Fibroblast of skin of back (primary cell): ENCODE measurements at places on chromosomes 12 and 14.
A peak's percentile ranks its signal among the peaks of the same experiment; 100 is the strongest.

GRCh38 chr14:102295270-102295669 is 9.7 kb downstream of the MOK start:
- no peak for DNase-seq

- DNase-seq, result peak; percentile 32
Observed at GRCh38 chr12:1318327-1319031, 275.9 kb downstream of the FBXL14 start.

GRCh38 chr12:106274575-106275121 is 26.8 kb upstream of the CKAP4 start:
- DNase-seq, result no peak

- DNase-seq, result no peak
Observed at GRCh38 chr12:6226002-6226678, 25.9 kb downstream of the CD9 start.

- DNase-seq, result peak; percentile 48
Observed at GRCh38 chr12:2553388-2554126, 241.2 kb upstream of the FKBP4 start.

GRCh38 chr12:22275843-22276242 is 58.7 kb downstream of the ST8SIA1 start:
- peak; percentile 99 for DNase-seq

- DNase-seq, result no peak
Observed at GRCh38 chr12:124232654-124232987, 62.3 kb upstream of the RFLNA start.

- DNase-seq, result no peak
Observed at GRCh38 chr12:104526320-104526719, 69.6 kb downstream of the CHST11 start.

- DNase-seq, result peak; percentile 89
Observed at GRCh38 chr12:46383654-46384450, 11.3 kb upstream of the SLC38A2 start.

GRCh38 chr12:66896797-66897196 is 217.9 kb upstream of the GRIP1 start:
- DNase-seq, result no peak

- no peak for DNase-seq
Observed at GRCh38 chr12:40988824-40989223, 199.3 kb upstream of the PDZRN4 start.

DNA sequence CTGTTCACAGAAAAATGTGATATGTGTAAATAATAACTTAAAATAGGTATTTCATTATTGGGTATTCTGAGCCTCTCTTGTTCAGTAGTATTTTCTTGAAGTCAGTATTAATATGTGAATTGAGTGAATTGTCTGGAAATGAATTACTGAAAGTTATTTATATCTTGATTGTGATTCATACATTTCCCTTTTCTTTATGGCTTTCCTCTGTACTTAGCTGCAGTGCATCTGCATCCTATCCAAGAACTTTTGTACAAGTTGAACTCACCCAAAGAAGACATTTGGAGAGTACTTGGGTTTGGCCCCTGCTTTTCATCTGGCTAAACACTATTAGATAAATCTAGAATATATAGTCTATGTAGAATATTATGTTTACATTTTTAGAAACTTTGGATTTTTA is 326.0 kb downstream of the RAD51B start:
- DNase-seq, result peak; percentile 48

DNA sequence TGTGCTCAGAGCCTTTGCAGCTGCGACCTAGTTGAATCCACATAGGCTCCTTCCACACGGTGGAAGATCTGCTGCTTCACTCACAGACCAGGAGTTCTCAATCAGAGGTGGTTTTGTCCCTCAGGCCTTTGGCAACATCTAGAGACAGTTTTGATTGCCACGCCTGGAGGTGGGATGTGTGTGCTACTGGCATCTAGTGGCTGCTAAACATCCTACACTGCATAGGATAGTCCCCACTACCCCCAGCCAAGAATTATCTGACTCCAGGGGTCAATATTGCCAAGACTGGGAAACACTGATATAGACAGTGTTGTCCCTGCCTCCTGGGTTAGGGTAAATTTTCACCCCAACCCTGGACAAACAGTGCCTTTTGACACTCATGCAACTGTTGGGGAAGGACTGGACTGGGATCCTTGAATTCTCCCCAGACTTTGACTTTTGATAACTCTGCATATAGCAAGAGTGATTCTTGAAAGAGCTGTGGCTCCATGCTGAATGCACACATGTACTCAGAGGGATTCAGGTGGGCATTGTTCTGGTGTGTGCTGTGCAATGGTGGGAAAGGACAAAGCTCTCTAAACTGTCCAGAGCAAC is 39.8 kb downstream of the BAZ2A start:
- peak; percentile 26 for DNase-seq

DNA sequence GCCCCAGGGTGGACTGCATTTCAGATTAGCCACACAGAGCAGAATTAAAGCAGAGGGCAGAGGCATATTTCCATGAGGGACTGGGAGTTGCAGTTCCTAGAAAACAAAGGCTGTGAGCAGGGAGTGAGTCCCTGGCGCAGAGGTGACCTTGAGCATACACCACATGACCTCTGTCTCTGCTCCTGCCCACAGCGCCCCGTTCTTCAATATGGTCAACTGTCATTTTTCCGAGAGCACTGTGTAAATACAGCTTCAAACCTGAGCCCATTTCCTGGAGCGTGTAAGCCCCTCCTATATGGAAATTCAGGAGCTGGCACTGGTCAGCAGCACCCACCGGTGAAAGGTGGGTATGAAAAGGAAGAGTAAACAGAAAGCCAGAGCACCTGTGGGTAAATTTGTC is 192.2 kb upstream of the PELI2 start:
- DNase-seq, result no peak

DNA sequence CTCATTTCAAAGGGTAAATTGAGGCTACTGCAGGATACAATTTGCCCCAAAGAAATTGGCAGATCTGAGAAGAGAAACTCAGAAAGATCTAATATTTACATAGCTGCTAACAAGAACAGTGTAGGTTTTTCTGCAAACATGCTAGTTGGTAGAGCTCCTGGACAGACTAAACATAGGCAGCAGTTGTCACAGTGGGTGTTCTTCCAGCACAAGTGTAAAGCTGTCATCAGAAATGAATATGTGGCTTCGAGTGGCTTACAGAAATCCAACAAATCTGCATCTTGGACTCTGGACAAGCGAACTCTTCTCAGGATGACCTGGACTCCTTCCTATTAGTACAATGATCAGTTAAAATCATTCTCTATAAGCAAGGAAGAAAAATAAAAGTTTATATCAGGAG is 5.9 kb downstream of the CBX5 start:
- DNase-seq, result no peak

GRCh38 chr12:42887657-42888056 is 298.1 kb upstream of the PRICKLE1 start:
- peak; percentile 7 for DNase-seq

DNA sequence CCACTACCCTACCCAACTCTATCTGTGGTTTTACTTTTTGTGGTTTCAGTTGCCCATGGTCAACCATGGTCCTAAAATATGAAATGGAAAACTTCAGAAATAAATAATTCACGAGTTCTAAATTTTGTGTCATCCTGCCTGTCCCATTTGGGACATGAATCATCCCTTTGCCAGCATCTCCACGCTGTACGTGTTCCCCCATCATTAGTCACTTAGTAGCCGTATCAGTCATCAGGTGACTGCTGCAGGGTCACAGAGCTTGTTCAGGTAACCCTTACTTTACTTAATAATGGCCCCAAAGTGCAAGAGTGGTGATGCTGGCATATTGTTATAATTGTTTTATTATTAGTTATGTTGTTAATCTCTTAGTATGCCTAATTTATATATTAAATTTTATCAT is 209.9 kb downstream of the ITPR2 start:
- DNase-seq, result no peak

GRCh38 chr12:42129595-42130204 is 15.0 kb downstream of the GXYLT1 start:
- peak; percentile 77 for DNase-seq

- DNase-seq, result no peak
Observed at GRCh38 chr12:106150555-106150954, 11.8 kb upstream of the NUAK1 start.

GRCh38 chr12:123075646-123076171 is 75.2 kb downstream of the PITPNM2 start:
- peak; percentile 38 for DNase-seq

DNA sequence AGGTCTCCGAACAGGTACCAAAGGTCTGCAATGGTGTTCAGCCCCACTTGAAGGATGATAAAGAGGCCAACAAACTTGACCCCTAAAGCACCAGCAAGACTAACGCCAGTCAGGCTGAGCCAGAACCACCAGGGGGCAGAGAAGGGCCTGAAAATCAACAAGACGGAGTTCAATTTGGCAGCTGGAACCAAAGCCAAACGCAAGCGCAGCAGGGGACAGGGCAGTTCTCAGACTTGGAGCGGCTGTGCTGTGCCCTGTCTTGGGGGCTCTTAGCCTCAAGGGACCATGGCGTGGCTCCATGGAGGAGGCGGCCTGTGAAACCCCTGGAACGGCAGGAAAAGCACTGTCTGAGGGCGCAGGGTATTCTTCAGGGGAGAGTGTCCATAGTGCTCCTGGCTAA is 19.6 kb downstream of the POMT2 start:
- DNase-seq, result peak; percentile 77

GRCh38 chr12:55978393-55978792 is 4.5 kb downstream of the RAB5B start:
- no peak for DNase-seq

DNA sequence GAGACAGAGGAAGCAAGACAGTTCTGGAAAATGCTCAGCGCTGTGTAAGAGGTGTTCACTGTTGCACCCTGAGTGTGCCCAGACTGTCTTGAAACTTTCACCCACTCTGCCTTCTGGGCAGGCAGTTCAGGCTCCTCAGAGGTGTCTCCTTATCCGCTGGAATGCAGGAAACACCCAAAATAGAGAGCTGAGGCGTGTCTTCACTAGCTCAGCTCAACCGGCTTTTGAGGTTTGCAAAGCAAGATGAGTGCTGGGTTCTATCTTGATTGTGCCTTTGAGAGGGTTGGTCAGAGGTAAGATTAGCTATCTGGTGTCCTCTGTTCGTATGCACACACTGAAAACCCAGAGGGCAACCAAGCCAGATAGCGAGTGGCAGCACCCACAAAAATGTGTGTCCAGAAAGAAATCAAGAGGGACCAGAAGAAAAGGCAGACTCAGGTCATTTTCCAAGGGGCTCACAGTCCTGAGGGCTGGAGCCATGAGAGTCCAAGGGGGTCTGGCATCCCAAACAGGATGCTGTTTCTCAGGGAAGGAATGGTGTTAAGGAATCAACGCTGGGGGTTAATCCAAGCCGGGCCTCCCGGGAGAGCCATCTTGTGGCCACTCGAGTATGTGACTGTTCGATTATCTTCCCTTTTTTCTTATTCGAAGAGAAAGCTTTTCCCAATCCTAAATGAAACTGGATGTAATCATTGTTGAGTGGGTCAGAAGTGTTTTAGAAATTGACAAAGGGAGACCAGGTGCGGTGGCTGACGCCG is 47.1 kb downstream of the TBX3 start:
- peak; percentile 7 for DNase-seq

DNA sequence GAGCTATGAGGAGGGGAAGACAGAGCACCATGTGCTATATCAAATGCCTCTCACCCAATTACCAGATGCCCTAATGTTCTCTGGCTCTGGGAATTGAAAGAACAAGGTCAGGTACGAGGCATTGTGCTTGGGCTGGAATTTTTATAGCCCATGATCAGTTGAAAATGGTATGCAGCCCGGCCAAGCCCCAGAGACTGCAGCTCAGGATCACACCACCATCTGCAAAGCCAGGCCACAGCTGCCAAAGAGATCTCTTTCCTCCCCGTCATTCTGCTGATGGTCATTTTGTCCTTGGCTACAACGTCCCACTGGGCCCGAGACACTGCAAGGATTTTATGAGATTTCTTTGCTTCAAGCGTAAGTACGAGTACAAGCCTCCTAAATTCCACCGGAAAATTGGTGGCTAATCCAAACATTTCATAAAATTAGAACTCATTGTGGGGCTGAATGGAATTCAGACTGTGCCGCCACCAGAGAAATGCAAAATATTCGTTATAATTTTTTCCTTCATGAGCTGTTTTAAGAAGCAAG is 15.1 kb downstream of the NUAK1 start:
- peak; percentile 77 for DNase-seq

GRCh38 chr12:74871817-74872216 is 334.2 kb downstream of the ATXN7L3B start:
- DNase-seq, result no peak

DNA sequence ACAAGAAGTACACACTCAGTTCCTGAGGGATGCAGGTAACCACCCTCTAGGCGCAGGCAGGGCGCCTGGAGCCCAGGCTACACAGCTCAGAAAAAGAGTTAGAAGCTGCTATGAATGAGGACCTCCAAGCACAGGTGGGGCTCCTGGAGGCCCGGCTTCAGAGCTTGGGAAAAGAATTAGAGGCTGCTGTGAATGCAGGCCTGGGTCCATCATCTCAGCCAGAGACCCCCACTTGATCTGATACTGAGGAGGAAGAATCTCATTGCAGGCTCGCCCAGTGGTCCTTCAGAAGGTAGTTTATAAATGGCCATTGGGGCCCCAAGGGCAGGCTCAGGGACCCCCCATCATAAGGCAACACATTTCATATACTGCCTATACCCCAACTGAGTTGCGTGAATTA is 556.4 kb downstream of the SLC6A15 start:
- no peak for DNase-seq

DNA sequence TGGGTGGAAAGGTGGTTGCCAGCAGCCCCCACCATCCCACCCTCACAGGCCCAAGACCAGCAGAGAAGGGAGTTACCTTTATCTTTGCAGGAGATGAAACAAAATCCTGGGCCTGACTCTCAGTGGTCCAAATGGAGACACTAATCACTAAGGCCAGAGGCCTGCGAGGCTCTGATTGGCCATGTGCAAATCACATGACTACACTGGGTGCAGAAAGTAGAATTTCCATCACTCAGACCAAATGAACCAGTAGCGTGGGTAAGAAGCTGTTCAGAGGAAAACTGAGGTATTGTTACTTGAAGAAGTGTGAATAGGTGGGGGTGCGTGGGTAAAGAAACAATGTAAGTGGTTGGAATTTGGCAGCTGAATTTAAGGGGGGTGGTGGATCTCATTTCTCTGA is 20.2 kb upstream of the PPP1CC start:
- no peak for DNase-seq

- DNase-seq, result no peak
Observed at GRCh38 chr12:65372574-65372973, 94.1 kb downstream of the MSRB3 start.

- no peak for DNase-seq
Observed at GRCh38 chr12:82524641-82525040, 162.1 kb upstream of the TMTC2 start.

- DNase-seq, result no peak
Observed at GRCh38 chr14:71539650-71540285, 392.5 kb upstream of the RGS6 start.

DNA sequence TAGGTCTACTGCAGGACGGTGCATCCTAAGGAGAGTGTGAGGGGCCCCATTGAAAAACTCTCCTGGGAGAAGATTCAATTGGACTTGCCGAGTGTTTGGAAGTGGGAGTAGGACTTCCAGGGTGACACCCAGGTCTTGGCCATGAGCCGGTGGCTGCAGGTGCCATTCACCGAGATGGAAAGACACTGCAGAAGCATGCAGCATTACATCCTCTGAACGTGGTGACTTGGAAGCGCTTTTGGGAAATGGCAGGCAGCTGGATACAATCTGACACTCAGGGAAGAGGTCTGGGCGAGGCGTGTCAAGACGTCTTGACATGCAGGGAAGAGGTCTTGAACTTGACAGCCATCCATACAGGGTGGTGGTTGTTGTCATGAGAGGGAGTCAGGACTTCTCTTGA is 126.9 kb downstream of the PAPOLA start:
- DNase-seq, result no peak
